ENCODE measurements at places on chromosomes 13 and 19.

DNA sequence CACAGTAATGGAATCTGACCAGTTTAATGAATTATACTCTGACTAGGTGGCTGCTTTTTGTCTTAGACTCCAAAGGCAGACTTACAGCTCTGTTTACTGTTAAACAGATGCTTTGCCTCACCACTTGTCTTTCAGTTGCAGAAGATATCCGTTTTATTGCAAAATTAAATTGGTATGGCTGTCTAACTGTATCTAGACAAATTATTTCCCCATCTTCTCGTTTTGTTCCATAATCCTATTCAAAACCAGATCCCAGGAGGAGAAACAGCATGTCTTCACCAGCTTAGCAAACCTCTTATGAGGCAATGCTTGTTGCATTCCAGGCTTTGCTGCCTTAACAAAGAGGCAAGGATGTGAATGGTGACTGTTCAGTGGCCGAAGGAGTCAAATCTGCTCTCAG, 215.6 kb downstream of the TDRD3 start:
- peak; percentile 18 for DNase-seq

DNA sequence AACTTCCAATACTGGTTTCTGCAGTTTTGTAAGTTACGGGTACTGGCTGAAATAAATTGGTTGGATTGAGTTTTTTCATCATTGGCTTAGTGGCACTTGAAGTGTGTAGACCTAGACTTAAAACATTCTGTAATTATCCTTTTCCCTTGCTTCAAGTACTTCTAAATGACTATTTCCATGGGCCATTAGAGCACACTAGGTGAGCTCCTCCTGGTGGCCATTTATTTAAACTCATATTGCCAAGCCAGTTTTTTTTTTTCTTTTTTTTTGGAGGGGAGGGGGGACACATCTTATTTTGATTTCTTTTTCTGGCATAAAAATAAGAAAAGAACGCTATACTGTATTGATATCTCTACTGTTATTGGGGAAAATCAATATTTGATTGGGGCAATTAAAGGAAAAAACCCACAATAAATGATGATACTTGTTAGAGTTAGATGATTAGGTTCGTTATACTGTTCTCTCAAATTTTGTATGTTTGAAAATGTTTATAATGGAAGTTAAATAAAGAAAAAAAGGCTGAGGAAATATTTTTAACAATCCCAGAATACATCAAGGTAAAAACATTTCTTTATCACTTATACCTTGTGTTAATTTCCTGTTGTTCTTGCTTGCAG, 82.9 kb downstream of the PDS5B start:
- peak; percentile 52 for DNase-seq

DNA sequence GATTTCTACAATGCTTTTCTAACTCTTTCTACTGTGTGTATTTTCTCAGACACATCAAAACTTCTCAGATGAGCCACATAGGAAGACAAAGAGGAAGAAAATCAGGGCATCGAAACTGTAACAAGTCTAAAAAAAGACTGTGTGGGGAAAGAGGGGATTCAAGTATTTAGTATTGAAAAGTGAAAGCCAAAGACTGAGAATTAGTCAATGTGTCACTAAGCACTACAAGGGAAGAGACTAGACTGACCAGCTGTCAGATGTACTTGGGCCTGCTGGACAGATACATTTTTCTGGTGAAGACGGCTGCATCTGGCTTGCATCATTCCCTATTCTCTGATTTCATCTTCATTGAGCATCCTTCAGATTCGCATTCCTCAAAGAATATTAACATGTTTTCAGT, 25.4 kb downstream of the COMMD6 start:
- DNase-seq = peak; percentile 33

- DNase-seq = no peak
Measured at GRCh38 chr13:29991343-29991742, 140.9 kb upstream of the UBL3 start.

DNA sequence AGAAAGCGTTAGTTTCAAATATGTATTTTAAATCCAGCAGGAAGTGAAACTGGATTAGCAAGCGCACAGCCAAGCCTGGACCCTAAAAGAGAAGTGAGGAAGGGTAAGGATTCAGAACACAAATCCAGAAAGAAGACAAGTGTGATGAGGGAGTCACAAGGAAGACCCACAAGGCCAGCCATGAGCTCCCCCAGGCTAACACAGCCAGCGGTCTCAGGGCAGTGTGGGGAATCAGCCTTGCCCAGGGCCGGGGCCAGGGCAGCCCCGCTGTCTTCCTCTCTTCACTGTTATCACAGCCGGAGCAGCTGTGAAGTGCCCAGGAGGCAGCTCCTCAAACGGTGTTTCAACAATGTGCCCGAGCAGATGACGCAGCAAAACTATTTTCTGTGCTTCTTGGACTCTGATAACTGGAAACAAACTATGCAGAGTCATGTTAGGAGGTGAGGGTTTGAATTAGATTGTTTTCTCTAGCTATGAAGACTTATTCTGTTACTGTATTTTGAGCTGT, 12.2 kb upstream of the CDC16 start:
- DNase-seq = no peak

DNA sequence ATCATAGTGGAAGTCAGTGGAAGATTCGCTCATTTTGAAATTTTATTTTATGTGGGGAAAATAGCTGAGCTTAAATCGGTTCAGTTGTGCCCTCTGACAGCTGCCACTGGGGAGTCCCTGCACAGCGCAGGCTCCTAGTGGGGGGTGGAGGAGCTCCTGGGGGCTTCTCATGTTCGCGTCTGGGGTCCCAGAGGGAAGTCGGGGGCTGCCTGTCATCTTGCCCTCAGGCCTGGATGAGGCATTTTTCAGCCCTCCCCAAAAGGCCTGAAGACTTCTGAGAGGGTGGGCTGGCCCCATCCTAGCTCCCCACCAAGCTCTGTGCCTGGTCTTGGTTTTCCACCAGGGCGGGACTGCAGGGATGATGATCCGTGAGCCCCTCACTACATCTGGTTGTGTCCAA, 82.1 kb downstream of the CHST8 start:
- DNase-seq = no peak

DNA sequence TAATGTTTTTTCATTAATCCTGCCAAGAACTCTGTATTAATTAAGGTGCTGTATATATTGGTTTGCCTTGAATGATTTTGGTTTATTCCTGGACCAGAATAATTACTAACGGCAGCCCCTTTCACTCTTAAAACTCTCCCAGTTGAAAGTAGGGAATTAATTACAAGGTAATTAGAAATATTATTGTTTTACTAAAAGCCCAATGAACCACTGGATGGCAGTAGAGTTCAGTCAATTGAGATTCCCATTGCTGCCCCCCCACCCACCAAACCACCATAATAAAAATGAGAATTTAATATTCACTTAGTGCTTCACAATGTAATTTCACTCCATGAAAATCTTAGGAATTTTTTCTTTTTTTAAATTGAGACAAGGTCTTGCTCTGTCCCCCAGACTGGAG, 13.7 kb downstream of the WBP4 start:
- DNase-seq = no peak

Data from SK-N-DZ (cell line).